ENCODE measurements at places on chromosomes 11 and 22.

- no peak for DNase-seq
Observed at GRCh38 chr11:69294571-69295078, 670 bp downstream of the MYEOV start.

DNA sequence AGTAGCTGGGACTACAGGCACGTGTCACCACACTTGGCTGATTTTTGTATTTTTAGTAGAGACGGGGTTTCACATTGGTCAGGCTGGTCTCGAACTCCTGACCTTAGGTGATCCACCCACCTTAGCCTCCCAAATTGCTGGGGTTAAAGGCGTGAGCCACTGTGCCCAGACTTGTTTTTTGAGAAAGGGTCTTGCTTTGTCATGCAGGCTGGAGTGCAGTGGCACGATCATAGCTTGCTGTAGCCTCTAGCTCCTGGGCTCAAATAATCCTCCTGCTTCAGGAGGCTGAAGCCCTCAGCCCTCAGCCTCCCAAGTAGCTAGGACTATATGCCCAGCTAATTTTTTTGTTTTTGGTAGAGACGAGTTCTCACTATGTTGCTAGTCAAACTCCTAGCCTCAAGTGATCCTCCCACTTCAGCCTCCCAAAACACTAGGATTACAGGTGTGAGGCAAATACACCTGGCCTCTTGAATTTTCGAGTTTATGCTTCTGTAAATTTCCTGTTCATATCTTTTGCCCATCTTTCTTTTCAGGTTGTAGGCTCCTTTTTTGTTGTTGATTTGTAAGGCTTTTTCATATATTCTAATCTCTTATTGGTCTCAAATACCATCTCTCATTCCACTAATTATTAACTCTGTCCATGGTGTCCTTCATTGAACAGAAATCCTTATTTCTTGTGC, 3.4 kb upstream of the RBM4B start:
- no peak for DNase-seq

- DNase-seq: no peak
Observed at GRCh38 chr11:70661761-70662501, 263.6 kb downstream of the CTTN start.

DNA sequence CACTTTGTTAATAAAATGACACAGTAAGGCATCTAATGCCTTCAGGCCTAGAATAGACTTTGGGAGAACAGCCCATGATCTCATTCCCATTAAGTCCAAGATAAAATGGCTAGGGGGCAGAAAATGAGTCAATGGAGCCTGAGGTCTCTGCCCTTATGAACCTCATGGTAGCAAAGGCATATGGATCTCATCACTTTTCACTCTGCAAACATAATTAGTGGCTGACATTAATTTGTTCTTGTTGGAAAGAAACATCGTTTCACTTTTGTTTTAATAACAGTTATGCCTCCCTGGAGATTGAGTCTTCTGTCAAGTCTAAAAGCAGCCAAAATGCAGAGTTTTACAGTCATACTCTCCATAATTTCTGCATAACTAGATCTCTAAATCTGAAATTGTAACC, 111.8 kb upstream of the API5 start:
- DNase-seq: no peak

- no peak for DNase-seq
Observed at GRCh38 chr22:23530106-23530505, 50.0 kb downstream of the IGLL1 start.

DNA sequence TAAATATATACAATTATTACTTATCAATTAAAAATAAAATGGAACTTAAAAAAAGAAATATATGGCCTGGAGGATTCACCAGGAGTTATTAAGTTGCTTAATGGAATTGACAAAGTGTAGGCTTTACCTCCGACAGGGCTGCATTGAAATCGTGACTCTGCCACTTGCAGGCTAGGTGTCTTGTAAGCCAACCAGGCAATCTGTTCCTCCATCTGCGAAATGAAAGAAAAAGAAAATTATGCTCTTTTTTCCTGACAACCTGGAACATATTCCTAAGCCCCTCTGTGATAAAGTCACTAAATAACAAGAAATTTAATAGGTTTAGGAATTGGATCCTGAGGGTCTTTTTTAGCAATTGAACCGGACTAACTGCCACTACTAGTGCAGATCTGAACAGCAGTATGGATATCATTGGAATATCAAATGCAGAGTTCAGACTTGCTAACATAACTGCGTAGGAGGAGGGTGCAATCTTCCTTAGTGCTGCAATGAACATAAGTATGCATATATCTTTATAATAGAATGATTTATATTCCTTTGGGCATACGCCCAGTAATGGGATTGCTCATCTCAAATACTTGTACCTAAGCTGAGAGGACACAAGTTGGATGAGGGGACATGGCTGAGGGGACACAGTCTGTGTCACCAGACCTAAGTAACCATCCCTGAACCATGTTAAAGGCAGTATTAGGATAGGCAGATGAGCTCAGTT, 42.5 kb upstream of the CEP126 start:
- DNase-seq: no peak

- no peak for DNase-seq
Observed at GRCh38 chr11:64337538-64338249, 2.3 kb upstream of the CCDC88B start.

- peak; percentile 38 for DNase-seq
Observed at GRCh38 chr22:26502688-26503561, 9.3 kb downstream of the TFIP11 start.

DNA sequence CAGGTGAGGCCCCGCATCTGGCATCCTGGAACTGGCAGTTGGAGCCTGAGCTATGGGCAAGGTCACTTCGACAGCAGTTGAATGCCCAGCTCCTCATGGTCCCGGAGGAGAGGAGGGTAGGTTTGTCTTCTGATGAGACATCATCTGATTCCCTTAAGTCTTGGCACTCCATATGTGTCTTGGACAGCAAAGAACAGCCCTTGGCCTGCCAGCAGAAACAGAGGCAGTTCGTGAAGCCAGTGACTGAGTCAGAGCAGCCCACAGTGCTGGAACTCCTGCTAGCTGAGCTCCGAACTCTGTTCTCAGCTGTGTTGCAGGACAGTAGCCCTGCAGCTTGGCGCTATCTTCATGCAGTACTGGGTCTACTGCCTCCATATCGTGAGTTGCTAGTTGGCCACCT, 1.0 kb downstream of the DNHD1 start:
- DNase-seq: no peak

GRCh38 chr11:43245466-43245865, 66.3 kb upstream of the API5 start:
- no peak for DNase-seq

DNA sequence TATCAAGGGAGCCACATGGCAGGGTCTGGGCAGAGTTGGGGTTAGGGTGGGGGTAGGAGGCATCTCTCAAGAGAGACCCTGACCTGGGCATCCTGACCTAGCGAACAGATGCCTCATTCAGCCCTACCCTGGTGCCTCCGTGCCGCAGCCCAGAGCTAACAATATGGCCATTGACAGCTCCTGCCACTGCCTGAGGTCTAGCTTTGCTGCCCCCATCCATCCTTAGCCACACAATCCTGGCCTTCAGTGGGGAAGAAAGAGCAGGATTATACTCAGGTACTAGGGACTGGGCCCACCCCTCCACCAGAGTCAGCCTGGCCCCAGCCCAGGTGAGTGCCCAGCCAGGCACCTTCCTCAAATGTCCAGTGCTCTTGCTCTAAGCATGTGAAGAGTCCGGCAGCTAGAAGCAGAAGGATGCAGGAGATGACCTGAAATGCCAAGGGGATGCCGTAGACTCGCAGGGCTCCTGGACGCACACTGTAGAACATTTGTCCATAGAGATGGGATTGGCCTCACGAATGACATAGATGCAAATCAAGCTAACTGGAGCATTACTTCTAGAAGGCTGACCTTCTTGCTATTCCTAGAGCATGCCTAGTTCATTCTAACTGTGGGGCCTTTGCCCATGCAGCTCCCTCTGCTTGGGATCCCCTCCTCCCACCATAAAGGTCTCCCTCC, 13.3 kb upstream of the SERPINH1 start:
- no peak for DNase-seq

DNA sequence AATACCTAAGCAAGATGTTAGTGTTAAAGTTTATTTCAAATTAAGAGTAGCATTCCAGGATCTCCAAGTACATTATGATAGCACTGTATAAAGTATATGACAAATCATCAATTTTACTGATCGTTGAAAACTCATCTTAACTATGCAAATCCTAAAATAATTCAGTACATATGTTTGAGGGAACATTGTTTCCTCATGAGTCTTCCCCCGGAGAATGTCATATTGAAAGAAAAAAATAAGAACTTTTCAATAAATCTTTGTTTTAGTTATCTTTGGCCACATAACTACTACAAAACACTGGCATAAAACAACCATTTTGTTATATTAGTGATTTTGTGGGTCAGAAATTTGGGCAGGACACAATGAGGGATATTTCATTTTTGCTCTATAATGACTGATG, 135.4 kb downstream of the METTL15 start:
- no peak for DNase-seq

DNA sequence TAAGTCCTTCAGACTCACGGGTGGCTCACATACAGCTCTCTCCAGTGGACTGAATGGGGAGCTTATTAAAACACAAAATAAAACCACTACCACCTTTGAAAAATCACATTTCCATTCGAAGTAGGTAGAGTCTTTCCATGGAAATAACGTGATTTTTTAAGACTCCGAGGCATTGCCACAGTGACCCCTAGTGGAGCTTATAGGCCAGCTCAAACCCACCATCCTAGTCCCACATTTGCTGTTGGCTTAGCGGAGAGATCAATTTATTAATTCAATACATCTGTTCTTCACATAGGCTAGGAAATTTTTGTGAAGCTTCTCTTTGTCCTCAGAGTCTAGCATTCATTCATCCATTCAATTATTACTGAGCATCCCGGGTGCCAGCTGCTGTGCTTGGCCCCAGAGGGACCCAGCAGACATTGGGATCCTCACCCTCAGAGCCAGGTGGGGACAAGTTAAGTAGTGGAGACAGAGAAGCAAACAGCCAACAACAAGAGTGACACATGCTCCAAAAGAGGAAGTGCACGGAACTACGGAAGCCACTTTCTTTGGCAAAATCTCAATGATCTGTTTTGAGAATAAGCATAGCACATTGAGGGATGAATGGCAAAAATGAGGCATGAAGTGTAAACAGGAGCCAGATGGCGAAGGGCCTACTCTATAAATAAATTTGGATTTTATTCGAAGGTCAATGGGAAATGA, 10.2 kb upstream of the P4HA3 start:
- peak; percentile 31 for DNase-seq

DNA sequence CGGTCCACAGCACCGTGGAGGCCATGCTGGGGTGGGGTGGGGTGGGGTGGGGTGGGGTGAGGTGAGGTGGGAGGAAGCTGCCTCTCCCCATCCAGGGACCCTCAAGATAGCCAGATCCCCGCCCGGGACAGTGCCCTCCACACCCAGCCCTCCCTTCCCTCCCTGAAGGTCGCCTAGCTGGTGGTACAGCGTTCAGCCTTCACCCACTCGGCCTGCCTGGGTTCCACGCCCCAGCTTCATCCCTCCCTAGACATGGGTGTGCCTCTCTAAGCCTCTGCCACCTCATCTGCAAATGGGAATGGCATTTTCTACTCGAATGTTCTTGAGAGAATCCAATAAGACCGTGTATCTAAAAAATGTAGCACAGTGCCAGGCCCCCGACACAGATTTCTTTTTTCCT, 17.8 kb downstream of the KCTD17 start:
- no peak for DNase-seq

DNA sequence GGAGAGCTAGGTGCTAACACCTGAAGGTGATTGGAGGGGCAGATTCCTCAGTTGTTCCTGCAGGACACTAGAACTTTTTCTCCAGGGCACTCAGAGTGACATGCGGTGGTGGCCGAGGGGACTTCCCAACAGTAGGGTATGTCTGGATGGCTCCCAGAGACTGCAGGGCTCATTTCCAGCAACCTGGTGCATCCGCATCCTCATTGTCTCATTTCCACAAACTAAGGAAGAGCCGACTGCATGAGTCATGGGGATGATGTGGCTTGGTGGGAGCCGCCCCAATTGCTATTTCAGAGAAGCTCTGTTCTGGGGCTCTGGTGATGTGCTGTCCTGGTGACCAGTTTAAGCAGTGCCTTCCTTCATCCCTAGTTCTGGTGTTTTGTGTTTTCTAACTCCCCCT, 2.8 kb upstream of the ROBO4 start:
- DNase-seq: no peak

GRCh38 chr11:121762820-121763219, 310.1 kb upstream of the SORL1-AS1 start:
- DNase-seq: no peak

- DNase-seq: no peak
Observed at GRCh38 chr11:114912826-114913225, 234.5 kb downstream of the NXPE2 start.

DNA sequence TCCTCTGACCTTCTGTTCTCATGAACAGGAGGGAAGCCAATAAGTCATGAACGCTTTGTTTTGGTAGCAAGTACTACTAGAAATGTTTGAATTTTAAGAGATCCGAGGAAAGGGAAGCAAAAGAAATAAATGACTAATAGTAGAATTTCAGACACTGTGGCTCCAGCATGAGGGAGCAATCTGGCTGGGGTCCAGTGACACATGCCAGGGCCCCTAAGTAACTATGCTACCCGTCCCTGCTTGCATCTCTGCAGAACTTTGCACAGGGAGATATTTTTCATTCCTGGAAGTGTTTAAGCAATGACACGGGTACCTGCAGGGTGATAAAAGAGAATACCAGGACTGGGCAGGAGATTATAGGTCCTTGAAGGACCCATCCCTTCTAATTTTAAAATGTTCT, 7.3 kb upstream of the ADAMTS8 start:
- no peak for DNase-seq

- DNase-seq: no peak
Observed at GRCh38 chr11:74989260-74989638, 516 bp downstream of the NEU3 start.

DNA sequence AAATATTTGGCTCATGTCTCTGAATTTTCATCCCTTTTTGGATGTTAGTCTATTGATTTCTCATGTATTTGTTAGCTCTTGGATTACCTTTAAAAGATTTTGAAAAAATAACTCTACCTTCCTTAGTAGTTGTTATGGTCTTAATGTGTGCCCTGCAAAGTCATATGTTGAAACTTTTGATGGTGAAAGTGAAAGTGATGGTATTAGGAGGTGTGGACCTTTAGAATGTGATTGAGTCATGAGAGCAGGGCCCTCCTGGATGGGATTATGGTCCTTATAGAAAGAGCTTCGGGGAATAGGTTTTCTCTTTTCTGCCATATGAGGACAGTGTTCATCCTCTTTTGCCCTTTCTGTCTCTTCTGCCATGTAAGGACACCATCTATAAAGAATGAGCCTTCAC, 33.6 kb upstream of the MPPED2 start:
- DNase-seq: no peak

GRCh38 chr11:40246983-40247382, 1212.5 kb downstream of the LRRC4C start:
- DNase-seq: no peak

- DNase-seq: peak; percentile 3
Observed at GRCh38 chr11:40328890-40329614, 1130.4 kb downstream of the LRRC4C start.

Measured in HuH-7 (cell line).